ENCODE measurements at places on chromosomes 3 and 15.
A peak's percentile ranks its signal among the peaks of the same experiment; 100 is the strongest.

- no peak for DNase-seq
Observed at GRCh38 chr3:50749822-50750221, 75.1 kb downstream of the DOCK3 start.

DNA sequence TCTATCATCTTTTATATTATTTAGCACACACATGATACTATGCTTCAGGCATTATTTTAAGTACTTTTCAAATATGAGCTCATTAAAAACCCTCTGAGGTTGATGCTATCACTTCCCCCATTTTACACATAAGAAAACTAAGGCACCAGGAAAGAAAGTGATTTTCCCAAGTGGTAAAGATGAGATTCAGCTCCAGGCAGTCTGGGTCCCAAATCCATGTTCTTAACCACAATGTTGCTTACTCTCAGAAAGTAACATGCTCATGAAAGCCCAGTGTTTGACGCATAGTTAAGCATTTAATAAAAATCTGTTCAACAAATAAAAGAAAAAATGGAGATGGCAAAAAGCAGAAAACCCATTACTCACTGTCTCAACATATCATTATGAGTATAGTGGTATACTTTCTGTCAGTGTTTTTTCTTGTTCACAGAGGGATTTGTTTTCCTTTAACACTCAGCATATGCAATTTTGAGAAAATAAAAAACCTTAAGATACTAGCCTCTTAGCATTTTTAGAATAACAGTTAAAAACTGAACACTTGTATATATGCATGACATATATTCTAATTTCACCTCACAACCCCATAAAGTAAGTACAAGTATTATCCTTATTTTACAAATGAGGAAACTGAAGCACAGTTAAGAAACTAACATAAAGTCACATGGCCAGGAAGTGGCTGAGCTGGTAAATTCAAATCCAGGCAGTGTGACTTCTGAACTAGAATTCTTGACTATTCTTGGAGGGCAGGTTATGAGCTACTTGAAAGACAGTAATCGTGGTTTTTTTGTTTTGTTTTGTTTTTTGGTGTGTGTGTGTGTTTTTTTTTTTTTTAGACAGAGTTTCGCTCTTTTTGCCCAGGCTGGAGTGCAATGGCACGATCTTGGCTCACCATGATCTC lies 10.4 kb downstream of the PEAK1 start:
- no peak for DNase-seq

GRCh38 chr15:73751511-73751898 lies 1.6 kb downstream of the INSYN1 start:
- DNase-seq: no peak

- peak; percentile 77 for DNase-seq
Observed at GRCh38 chr3:136075218-136075808, 109.8 kb downstream of the PPP2R3A start.

DNA sequence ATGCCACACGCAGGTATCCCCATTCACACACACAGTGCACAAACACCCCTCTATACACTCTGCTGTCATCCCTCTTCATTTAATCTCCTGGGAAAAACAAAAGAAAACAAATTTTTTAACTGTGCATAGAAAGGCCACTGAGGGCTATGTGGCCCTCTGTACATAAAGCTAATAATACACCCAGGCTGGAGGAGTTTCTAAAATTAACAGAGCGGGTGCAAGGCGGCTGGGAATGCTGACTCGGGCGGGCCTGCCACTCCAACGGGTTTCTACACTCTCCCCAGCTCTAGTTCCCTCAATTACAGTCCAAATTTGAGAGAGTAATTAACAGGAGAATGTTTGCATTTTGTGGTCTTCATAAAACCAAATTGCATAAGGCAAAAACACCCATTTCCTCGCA lies 23.1 kb downstream of the HCN4 start:
- no peak for DNase-seq

DNA sequence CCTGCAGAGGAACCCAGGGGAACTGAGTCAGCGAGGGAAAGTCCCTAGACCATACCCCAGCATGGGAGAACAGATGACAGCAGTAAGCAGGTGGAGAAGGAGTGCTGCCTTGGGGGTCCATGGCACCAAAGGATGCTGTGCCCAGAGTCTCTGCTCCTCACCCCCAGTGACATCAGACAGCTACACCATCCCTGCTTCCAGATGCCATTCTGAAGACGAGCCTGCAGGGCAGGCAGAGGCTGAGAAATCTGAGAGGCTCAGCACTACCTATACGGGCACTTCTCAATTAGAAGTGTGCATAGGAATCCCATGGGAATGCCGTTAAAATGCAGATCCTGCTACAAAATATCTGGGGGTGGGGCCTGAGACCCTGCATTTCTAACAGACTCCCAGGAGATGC lies 211.3 kb upstream of the NSMCE3 start:
- no peak for DNase-seq

GRCh38 chr3:30613133-30613825 lies 6.9 kb downstream of the TGFBR2 start:
- DNase-seq: no peak

GRCh38 chr3:36305929-36306520 lies 74.3 kb upstream of the STAC start:
- peak; percentile 5 for DNase-seq

DNA sequence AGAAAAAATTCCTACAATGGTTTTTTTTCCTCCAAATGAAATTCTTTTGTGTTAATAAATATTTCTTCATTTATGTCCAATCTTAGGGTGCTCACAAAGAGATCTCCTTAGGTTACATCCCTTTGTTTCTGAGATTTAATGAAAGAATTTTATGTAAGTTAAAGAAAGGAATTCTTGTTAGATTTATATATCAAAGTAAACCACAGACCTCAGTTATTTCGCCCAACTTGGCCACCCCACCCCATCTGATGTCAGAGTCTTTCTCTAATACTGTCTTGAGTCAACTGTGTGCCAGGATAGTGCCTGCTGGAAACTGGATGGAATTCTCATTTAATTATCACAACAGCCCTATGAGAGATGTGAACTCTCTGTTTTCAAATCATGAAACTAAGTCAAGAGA lies 259.9 kb downstream of the OPA1 start:
- peak; percentile 40 for DNase-seq

GRCh38 chr15:56234804-56235203 lies 8.9 kb downstream of the RFX7 start:
- no peak for DNase-seq

GRCh38 chr15:40940296-40940801 lies 11.2 kb downstream of the DLL4 start:
- no peak for DNase-seq

DNA sequence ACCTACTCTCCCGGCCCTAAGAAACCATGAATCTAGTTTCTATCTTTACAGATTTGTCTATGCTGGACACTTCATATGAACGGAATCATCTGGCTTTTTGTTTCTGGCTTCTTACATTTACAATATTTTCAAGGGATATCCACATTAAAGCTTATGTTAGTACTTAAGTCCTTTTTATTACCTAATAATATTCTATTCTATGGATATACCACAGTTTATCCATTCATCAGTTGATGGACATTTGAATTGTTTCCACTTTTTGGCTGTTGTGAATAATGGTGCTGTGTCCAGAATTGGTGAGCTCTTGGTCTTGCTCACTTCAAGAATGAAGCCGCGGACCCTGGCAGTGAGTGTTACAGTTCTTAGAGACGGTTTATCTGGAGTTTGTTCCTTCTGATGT lies 42.6 kb downstream of the ARHGAP31 start:
- no peak for DNase-seq

- peak; percentile 74 for DNase-seq
Observed at GRCh38 chr15:60970246-60971170, 258.6 kb downstream of the RORA start.

DNA sequence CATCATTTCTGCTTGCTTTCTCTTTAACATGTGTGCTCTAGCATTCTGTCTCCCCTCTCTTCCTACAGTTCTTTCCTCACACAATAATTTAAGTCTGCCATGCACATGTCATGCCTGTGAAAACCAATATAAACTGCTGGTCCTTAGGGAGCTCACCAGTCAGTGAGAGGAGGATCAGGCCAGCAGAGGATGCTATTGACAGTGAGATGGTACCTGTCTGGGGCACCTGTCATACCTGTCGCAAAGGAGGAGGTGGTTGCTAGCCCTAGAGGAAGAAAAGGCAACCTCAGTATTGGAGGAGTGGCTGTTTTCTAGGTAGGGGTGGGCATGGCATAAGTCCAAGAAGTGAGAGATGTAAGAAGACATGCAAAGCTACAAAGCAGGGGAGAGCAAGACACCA lies 194.6 kb downstream of the GABRG3 start:
- no peak for DNase-seq

DNA sequence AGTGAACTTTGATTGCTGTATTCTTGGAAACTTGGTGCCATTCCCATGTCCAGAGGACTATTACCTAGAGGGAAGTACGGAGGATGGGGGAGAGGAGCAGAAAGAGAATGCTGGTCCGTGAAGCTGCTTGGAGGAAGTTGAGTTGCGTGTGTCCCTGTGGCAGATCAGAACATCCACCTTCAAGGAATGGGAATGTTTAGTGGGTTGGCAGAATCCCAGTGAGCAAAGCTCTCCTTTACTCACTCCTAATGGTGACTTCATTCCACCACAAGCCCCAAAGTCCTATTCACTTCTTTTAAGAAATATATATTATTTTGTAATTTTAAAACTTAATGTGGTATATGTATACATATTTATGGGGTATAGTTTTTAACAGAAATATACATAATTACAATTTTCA lies 247.8 kb upstream of the FEZF2 start:
- DNase-seq: peak; percentile 66

DNA sequence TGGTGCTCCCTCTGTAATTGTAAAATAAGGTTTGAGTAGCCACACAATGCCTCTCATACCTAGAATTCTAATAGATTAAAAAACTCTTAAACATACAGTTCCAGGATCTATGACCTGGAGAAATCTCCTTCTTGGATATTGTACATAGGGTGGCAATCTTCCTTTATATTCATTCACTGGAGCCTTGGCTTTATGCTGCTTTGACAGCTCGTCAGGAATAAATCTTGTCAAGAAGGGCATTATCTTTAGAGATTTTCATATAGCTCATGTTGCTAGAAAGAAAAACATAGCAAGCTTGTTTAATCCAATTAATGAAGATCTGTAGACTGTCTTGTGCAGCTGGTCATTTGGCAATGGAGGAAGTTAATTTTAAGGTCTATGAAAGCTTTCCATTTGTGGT lies 131.1 kb downstream of the PYDC2 start:
- DNase-seq: no peak

GRCh38 chr15:101246824-101247745 lies 4.8 kb downstream of the CHSY1 start:
- DNase-seq: no peak

- peak; percentile 35 for DNase-seq
Observed at GRCh38 chr3:27554706-27555105, 70.5 kb upstream of the SLC4A7 start.

- DNase-seq: peak; percentile 75
Observed at GRCh38 chr3:37237252-37237651, 62.9 kb upstream of the LRRFIP2 start.

GRCh38 chr3:111956449-111956848 lies 22.4 kb upstream of the ABHD10 start:
- DNase-seq: no peak

DNA sequence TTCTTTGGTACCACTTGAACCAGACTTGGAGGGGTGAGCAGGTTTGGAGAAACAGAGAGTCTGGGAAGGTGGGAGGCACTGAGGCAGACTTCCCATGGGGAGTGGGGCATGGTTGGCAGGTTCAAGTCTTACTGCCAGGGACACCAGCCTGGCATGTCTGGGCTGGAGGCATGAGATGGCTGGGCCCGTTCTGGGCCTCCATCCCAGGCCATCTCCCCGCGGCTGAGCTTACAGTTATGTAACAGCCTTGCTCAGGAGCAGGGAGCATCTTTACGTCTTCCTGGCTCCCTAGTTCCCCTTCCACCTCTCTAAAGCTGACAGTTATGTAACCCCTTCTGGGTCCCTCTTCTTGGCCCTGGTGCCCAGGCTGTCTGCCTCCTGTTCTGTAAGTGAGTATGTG lies 12.4 kb downstream of the VIPR1 start:
- DNase-seq: no peak

DNA sequence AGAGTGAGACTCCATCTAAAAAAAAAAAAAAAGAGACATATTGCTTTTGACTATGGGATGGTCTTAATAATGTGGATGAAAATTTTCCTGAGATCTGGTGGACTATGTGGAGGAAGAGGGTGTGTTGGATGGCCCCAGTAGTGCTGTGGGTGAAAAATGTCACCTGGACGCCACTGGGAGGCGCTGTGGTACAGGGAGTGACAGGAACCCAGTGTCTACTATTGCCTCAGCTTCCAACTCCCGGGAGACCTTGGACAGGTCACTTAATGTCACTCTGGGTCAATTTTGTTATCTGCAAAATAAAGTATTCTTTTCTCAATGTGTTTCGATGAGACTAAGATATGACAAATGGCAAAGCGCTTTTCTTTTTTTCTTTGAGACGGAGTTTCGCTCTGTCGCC lies 27.7 kb upstream of the DCP1A start:
- DNase-seq: peak; percentile 46

- DNase-seq: no peak
Observed at GRCh38 chr3:128486205-128486628, 6.8 kb downstream of the GATA2 start.

DNA sequence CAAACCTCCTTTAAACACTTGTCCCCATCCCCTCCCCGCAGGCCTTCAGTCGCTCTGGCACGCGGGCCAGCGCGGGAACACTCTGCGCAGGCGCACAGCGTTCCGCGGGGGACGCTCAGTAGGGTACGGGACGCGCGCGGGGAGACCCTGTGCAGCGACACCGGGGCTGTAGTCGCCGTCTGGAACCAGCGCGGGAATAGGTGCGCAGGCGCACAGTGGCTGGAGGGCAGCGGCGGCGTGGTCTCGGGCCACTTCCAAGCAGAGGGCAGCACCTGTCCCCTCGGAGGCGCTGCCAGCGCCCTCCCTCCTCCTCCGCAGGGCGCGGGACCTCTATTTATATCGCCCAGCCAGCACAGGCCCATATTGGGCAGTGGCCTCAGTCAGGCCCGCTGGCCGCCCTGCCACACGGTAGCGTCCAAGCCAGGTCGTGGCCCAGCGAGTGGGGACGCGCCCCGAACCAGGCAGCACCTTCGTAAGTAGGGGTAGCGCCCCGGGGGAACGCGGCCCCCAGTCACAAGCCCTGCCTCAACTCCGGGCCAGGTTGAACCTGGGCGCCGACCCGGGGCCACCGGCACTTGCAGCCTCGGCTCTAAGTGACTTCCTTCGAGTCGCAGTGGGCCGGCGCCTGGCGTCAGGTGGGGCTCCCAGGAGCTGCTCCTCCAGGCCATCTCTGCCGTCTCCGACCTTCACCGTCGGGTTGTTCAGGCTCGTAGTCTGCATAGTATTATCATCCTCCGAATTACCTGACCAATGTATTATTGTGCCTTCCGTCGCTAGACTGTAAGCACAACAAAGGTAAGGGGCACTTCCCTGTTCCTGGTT lies at the start of gene KBTBD12:
Gene KBTBD12 (plus strand): TSS at position 118 of the 822 bp plus-strand sequence. CDS start 7,830 bp downstream, outside the sequence.
- no peak for DNase-seq

DNA sequence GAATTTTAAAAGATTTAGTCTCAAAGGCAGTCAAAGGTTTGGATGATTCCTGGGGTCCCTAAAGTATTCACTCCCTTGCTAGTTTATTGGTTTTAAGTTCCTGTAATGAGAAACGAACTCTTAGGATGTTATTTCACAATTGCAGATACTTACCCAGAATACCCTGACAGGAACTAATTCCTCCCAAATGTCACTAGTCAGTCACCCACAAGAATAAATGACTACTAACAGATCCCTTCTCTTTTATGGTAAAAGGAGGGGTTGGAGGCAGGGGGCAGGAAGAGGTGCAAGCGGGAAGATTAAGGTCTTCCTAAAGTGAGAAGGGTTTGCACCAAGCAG lies 174.2 kb upstream of the SLC2A2 start:
- DNase-seq: no peak
